ENCODE measurements at places on chromosomes 3 and 15.

DNA sequence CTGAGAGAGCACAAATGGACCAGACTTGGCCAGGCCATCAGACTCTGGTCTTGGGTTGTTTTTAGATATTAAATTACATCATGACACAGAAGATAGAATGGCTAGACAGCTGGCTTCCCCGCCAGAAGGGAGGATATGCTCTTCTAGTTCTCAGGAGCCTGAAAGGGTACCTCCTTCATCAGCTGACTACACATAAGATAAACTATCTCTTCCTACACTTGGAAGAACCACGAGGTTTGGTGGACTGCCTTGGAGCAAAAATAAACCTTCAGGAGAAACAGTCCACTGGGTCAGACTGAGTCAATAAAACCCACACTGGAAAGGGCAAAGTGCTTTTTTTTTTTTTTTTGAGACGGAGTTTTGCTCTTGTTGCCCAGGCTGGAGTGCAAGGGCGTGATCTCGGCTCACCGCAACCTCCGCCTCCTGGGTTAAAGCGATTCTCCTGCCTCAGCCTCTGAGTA is 26.3 kb upstream of the DYNC1LI1 start:
- DNase-seq, result no peak

DNA sequence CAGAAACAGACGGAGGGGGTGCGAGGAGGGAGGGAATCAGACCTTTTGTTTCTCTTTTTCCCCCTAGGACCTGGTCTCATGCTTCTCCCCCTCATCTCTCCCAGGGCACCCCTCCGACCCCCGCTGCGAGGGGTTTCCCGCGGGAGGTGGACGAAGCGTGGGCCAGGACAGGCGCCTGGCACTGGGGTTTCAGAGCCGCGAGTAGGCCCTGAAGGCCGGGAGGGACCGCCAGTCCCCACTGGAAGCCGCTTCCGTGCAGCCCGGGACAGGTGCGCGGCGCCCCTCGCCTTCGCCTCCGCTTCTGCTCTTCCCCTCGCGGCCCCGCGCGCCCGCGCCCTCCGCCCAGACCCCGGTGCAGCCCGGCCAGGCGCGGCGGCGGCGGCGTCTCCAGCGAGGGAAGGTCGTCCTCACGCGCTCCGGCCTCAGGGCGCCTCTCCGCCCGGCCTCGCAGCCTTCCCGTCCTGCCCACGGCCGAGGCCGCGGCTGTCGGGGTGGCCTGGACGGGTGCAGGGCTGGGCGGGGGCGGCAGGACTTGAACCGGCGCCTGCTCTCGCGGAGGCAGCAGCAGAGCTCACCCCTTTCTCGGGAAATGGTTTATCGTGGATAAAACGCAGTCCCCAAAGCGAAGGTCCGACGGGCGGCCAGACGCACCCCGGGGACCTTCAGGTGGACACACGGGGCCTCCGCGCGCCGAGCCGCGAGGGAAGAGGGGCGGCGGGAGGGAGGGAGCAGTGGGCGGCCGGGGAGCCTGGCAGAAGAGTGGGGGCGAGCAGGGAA is 31.5 kb upstream of the ADAMTS17 start:
- no peak for DNase-seq

GRCh38 chr3:193962986-193963685 is 172.8 kb upstream of the HES1 start:
- DNase-seq, result no peak

GRCh38 chr3:32743934-32744333 is 58.9 kb downstream of the CNOT10 start:
- DNase-seq, result no peak
